NCI-H1436 treated with DMSO at 0.1 percent for 48 hours (cell line): ENCODE measurements at places on chromosomes 2 and 18.

- no peak for DNase-seq
Measured at GRCh38 chr2:26668041-26668440, 24.5 kb upstream of the KCNK3 start.

- DNase-seq, result no peak
Measured at GRCh38 chr2:107235491-107236254, 349.7 kb upstream of the ST6GAL2 start.

- no peak for DNase-seq
Measured at GRCh38 chr18:26044807-26045206, 45.6 kb downstream of the SS18 start.

DNA sequence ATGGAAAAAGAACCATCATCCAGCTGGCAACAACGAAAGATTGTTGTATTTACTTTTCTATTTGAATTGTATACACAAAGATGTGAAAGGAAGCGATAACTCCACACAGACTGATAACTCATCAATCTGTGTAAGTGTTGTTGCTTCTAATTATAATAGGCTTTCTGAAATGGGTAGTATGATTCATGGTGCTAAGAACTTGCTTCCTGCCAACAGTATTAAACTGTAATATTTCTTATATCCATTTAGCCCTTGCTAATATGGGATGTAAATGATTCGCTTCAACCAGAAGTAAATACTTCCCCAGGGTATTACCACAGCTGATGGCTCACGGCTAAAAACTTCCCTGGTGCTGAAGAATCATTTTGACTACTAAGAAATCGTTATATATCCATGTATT lies 70.2 kb downstream of the TMEM163 start:
- no peak for DNase-seq

GRCh38 chr2:224982910-224983711 lies 59.2 kb downstream of the DOCK10 start:
- DNase-seq, result no peak

DNA sequence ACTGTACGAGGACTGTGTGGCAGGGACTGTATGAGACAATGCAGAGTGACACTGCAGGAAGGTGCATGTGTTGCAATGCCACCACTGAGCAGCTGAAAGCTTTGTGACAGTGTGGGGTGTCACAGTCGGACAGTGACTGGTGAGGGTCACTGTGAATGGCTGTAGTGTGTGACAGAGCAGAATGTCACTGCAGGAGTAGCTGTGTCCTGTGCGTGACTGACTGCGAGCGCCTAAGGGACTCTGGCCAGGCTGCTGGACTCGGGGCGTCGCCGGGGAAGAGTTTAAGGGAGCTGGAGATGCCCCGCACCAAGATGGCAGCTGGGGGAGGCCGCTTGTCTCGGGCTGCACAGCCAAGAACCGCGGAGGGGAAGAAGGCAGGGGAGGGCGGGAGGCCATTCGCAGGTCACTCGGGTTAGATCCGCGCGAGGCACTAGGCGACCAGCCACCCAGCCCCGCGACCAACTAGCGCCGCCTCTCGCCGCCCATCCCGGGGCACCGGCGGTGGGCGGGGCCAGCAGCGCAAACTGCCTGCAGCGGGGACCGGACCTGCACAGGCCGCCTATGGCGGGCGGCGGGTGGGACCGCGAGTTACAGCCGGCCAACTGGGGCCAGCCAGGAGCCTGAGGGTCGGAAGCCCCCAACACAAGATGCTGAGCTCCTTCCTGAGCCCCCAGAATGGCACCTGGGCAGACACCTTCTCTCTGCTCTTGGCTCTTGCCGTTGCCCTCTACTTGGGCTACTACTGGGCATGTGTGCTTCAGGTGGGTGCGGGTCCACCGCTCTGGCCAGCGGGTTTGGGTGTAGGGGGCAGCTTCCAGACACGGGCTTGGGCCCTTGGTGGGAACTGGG lies at the start of gene ABHD1:
Gene ABHD1, plus strand, starts transcription at position 514 of the 849 bp plus-strand sequence. Its CDS starts 134 bp downstream, at position 648.
- DNase-seq, result no peak

GRCh38 chr18:49368876-49369440 lies 91.5 kb downstream of the DYM start:
- no peak for DNase-seq

DNA sequence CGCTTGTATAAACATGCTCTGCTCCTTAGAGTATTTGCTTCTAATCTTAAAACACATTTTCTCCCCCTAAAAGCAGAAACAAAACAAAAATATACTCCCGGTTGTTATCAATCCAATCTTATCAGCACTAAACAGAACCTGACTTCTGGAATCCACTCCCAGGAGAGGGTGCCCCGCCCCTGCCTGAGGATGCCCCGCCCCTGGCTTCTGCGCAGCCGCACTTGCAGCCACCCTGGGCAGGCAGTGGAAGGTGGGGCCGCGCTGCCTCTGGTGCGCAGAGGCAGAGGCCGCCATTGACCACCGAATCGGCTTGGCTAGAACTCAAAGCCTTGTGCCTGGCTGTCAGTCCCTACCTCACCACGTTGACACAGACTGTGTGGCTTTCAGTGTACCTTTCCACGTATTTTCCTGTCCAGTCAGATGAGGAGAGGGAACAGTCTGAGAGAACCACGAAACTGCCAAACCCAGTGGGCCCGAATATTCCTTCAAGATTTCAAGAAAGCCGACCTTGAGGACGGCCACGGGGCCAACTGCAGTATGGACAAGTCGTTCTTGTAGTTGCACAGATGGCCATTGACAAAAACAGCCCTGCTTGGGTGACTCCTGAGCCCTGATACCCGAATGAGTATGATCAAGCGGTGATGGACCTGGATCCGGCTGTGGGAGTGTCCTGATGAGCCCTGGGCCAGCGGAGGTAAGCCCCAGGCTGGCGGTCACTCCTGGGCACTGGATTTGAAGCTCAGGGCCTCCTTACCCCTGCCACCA lies 46.2 kb upstream of the ARHGAP28 start:
- DNase-seq, result no peak

DNA sequence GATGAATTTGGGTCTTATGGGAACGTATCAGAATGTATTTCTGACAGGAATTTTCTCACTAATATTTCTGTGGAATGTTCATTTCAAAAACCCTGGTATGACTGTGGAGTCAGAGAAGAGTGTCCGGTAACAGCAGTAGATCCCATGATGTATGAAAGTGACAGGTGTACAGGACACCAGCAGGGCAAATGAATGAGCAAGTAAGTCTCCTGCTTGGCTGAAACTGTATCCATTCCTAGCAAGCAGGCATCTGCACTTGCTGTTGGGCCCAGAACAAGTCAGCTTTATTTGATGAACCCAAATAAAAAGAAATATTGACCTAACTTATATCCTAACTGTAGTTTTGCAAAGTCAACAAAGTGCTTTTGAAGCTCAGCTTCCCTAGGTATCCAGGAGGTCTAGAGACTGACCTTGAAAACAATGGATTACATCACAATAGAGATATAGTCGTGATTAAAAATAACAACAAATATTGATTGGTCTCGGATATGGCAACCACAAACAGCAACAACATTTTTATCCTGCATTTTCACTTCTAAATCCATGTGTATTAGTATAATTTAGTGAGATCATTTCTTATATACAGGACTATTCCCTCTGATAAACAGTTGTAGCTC lies 37.6 kb downstream of the NXPH2 start:
- DNase-seq, result no peak

DNA sequence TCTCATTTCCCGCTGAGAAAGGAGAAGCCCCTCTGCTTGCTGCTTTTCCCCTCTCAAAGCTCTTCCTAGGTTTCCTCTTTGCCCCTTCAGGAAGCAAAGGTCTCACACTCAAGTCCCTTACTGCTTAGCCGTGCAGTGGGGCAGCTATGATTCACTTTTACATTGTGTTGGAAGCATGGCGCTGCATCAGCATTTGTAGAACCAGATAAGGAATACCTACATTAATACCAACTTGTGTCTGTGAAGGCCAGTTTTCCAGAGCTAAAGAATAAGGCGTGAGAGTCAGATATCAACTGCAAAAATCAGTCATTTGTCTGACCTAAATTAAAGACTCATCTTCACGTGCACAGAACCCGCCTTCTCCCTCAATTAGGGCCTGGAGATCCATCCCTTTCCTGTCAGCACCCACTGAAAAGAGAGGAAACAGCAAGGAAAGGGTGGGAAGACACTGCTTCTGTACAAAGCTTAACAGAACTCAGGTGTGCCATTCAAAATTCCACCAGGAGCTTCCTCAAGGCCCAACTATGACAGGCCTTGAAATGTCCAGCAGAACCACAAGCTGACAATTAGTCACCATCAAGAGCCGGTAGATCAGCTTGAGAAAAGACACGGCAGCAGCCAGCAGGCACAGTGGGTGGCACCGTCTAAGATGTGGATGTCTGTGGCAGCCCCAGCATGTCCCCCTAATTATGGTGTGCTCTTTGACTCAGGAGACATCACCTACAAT lies 16.1 kb upstream of the XDH start:
- DNase-seq, result no peak

DNA sequence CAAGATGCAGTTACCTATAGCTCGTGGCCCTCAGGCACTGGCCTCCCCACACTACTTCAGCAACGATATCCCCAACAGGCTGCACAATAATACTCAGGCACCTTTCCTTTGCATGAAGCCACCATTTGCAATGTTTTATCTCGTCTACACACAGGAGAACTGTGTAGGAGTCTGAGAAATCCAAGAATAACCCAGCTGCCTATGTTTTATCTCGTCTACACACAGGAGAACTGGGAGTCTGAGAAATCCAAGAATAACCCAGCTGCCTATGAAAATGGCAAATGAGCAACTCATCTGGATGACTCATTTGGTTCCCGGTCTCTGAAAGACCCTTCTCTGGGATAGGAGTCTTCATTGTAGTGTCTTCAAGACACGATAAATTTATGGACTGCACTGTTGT lies 18.3 kb upstream of the LNPK start:
- no peak for DNase-seq

DNA sequence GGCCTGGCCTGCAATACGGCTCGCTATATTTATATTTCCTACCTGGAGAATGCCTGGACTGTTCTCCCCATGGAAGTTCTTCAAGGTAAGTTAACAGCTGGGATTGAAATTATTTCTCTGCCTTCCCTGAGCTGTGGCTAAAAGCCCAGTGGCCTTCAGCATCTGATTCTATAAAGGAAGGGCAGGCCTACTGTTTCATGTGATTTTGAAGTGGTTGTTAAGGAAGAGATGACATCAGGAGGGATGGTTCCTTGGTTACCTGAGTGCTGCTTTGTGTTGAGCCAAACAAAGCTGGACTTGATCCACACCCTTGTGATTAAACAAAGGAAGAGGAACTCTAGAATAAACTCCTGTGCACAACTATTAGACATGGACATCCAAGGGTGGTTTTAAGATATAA lies 61.6 kb downstream of the MFSD6 start:
- peak; percentile 93 for DNase-seq

DNA sequence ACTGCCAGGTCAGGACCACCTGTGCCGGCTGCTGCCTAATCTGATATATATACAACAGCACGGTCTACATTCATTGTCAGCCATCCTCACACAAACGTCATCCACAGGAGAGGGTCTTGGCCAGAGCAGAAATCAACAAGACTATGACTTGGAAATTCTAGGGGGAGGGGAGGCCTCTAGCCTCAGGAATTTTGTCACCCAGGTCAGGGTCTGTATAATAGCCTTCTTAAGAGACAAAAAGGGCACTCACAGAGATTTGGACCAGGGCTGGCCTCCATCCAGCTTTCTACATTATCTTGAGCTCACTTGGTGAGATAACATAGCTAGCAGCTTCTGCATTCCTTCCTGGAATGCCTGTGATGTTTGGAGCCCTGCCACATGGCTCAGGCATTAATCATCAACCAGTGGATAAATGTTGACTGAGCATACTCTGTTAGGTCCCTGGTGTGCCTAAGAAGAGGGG lies 50.4 kb upstream of the CTIF start:
- no peak for DNase-seq

DNA sequence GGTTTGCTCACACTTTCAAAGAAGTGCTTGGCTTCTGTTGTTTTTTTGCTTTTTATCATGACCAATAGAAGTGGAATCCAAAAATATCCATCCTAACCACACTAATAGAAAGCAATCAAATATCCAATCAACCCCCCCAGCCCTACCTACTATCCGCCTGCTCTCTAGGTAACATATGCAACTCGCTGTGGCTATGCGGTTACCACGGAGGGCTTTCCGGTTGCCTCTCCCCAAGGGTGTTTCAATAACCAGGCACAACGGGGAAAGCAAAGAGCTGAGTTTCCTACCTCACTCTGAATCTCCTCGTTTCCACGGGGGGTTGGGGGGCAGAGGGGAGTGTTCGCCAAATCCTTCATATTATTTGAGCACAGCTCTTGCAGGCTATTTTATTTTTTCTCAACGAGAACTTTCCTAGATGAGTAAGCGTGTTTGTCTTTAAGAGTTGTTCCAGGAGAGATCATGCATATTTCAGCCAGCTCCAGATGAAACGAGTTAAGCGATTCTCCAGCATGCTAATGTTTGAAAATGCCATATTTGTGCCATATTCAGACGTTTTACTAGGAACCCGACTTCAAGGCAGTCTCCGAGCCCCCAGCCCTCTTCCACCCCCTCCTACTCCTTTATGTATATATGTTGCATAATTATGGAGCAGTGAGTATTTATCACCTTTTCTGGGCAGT lies 30.3 kb downstream of the PAX3 start:
- DNase-seq, result no peak

- DNase-seq, result no peak
Measured at GRCh38 chr2:50766058-50766457, 265.9 kb downstream of the NRXN1 start.

DNA sequence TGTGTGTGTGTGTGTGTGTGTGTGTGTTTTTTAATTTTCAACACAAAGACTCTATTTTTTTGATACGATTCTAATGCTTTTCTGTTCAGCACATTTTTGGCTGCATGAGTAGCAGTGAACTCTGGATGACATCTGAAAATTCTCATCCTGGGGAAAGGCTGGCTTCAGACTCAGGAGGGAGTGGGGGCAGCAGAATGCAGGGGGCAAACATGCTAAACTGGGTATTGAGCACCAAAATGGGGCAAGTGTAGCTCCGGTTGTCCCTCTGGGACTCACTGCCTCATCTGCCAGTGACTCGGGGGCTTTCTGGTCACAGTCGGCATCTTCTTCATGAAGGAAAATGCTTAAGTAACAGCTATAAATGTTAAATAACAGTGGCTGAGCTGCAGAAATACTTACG lies 116.8 kb upstream of the PID1 start:
- no peak for DNase-seq

- peak; percentile 11 for DNase-seq
Measured at GRCh38 chr2:234003972-234004617, 46.4 kb upstream of the SPP2 start.

GRCh38 chr18:62844850-62845643 lies 129.7 kb downstream of the PHLPP1 start:
- DNase-seq, result no peak

- no peak for DNase-seq
Measured at GRCh38 chr18:30945761-30946160, 96.8 kb downstream of the DSC3 start.

DNA sequence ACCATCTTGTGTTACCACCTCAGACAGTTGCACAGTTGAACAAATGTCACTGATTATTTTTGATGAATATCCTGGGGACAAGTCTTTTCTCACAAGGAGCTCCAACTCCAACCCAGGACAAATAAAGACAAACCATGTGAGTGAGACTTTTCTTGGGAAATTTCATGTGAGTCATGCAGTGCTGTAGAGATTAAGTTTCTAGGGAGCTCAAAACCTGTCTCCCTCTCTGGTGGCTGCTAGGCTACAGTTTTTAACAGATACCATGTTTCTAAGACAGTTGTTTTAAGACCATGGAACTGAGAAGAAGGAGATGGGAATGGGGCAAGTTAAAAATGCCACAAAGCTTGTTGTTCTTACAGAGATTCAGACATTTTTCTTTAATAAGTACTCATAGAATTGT lies 255.5 kb downstream of the RIT2 start:
- DNase-seq, result no peak
